Stimulated activated memory B cell treated with anti-CD40 and anti-IgM and Interleukin-4, amounts not matched to agents 10 μg/mL and 1 μg/mL and 100 μg/mL, for 72 hours (primary cell): ENCODE measurements at places on chromosomes 13 and 19.
A peak's percentile ranks its signal among the peaks of the same experiment; 100 is the strongest.

- peak; percentile 82 for ATAC-seq
Observed at GRCh38 chr13:19601749-19602725, 31.4 kb upstream of the MPHOSPH8 start.

- no peak for ATAC-seq
Observed at GRCh38 chr19:10201176-10201575, 6.4 kb upstream of the DNMT1 start.

DNA sequence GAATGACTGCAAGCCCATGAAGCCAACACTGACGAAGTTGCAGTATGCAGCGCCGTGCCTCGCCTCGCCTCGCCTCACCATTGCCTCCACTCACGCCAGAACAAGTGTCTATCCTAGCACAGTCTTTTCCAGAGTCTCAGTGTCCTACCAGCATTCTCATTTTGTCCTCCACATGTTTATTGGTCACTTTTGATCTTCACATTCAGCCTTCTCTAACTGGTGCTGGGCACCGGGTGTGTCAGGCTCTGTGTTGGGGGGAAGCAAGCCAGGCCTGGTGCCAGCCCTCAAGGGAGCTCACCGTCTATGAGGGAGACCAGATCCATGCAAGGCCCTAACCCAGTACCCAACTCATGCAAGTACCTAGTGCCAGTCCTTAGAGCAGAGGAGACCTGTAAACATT lies 69.7 kb upstream of the GPR183 start:
- ATAC-seq, result no peak

DNA sequence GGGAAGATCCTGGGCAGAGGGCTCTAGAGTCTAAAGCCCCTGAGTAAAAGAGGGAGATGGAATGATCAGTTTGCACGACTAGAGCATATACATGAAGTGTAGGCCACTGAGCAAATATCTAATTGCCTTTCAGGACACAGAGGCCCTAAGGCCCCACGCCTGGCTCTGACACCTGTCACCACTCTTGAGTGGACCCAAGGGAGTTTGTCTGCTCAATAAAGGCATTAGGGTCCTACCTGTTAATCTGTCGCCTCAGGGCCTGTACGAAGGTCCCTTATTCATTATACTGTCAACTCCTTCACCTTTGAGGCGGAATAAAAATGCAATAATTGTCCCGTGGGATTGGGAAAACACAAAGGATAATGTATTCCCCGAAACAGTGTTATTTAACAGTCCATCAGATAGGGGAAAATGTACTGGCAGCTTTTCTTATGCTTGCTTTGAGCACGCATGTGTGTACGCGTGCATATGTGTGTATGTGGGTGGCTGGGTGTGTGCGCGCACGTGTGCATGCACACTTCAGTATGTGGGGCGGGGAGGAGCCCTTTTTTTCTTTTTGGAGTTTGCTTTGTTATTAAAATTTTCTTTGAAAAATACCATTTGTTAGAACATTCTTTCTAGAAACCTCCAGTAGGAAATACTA lies 161.8 kb upstream of the SERP2 start:
- no peak for ATAC-seq

- no peak for ATAC-seq
Observed at GRCh38 chr13:51806566-51806965, 2.6 kb upstream of the DHRS12 start.

DNA sequence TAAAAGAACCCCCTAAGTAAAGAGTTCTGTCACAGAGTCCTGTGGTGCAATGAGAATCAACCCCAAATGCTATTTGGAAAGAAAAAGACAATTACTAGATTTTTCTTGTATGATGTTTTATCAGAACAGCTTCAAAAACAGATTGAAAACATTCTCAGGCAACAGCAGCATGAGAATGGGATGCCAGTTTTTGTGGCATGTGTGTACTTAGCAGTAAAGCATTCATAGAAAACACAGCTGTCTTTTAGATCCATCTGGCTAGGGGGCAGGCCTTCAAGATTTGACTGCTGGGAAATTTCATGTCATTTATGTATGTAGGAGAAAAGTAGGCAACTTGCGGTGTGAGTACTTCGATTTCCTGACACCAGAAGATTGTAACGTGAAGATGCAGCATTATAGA lies 170.5 kb upstream of the HTR2A start:
- ATAC-seq, result no peak

DNA sequence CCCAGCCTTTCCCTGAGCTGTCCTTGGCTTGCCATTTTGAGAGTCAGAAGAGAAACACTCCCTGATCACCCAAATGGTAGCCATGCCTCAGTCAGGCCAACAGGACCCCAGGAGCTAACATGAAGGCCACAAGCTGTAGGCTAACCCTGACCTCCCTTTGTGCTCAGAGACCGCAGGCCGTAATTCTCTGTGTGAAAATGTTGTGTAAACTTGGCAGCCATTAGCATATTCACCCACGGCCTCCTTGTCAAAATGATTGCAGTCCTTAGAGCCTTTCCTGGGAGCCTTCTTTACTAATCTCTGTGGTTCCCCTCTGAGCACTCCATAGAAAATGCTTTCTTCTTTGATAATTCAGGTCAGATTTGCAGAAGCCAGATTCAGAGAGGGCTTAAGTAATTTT lies 418.9 kb downstream of the COG6 start:
- no peak for ATAC-seq

DNA sequence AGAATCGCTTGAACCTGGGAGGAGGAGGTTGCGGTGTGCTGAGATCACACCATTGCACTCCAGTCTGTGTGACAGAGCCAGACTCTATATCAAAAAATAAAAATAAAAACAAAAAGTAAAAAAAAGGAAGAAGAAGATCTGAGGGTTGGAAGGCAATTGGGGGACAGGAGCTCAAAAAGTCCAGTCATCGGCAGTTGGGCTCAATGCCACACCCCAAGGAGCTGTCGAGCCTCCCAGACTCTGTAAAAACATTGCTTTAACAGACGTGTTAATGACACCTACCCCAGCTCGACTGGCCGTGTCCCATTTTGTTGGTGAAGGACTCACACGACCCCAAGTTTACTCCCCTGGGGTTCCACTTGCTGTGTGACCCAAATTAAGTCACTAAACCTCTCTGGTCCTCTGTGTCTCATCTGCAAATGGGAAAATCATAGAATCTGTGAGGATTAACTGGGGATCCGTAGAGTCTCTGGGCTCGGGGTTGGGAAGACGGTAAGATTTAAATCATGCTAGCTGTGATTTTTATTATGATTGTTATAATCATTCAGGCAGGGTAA lies 7.0 kb downstream of the GNA15 start:
- ATAC-seq, result no peak

DNA sequence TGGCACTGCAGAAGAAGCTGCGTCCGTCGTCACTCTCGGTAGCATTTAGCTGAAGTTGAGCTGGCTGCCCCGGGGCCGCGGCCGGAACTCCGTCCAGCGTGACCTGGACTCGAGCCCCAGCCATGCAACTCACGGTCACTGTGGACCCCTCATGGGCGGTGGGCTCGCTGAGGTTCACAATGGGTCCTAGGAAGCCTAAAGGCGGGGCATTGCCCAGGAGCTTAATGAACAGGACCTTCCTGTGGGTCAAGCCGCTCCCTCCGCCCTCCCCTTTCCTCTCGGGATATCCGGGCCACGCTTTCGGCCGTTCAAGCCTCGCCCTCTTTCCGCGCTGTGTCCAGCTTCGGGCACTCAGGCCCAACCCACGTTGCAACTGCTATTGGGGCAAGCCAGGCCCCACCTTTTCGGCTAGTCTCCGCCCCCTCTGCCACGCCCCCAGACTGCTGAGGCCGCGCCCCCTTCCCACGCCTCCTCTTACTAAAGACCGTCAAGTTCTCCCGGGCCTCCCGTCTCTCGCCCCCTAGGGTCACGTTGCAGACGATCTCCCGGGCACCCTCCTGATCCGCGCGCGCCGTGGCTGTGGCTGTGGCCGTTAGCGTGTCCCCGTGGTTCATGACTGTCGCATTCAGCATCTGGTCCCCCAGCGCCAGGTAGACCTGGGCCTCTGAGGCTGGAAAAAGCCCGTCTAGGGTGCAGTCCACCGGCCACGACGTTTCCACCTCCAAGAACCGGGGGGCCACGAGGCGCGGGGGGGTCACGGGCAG lies 1.4 kb upstream of the RAVER1 start:
- no peak for ATAC-seq

- ATAC-seq, result peak; percentile 53
Observed at GRCh38 chr19:48490981-48491792, 20.4 kb downstream of the LMTK3 start.

GRCh38 chr13:65339241-65339640 lies 1890.9 kb downstream of the PCDH9 start:
- ATAC-seq, result no peak

- no peak for ATAC-seq
Observed at GRCh38 chr13:69828527-69828926, 279.1 kb upstream of the ATXN8OS start.

DNA sequence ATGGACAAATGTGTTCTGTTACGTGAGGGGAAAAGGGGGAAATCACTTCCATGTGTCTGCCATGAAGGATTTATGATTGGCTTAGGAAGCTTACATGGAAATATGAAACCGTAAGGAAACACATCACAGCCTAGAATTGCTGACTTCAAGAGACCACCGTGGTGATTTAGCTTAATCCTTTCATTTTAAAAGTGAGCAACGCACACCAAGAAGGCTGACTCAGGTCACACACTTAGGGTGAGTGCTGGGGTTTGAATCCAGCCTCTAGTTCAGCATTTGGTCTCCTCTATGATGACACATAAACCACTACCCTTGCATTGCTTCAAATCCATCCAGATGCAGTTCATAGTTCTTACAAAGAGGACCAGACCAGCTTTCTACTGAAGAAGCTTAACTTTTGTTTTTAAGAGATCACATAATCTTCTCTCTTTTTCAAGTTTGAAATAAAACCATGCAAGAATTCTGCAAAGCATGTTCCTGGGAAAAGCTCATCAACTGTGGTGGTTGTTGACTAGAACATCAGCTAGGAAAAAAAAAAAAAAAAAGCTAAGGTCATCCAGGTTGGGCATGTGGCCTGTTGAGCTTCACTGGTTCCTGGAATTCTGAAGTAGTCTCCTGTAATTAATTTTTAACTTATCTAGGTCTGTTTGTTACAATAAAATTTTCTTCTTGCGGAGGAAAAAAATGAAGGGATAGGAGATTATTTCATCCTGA lies 60.2 kb upstream of the KL start:
- no peak for ATAC-seq

DNA sequence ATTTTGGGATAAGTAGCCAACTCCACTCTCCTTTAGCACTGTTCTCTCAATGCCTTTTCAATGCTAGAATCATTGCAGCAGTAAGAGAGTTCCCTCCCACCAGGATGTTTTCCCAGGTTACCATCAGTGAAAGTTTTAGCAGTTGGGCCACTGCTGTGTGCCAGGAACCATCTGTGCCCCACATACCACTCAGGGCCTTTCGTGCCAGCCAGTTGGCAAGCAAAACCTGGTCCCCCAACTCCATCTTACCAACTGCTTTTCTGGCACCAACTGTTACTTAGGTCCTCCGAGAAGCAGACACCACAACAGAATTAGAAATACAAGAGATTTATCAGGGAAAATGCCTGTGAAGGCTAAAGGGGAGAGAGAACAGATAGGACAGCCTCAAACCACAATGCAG lies 533.4 kb upstream of the NBEA start:
- no peak for ATAC-seq

DNA sequence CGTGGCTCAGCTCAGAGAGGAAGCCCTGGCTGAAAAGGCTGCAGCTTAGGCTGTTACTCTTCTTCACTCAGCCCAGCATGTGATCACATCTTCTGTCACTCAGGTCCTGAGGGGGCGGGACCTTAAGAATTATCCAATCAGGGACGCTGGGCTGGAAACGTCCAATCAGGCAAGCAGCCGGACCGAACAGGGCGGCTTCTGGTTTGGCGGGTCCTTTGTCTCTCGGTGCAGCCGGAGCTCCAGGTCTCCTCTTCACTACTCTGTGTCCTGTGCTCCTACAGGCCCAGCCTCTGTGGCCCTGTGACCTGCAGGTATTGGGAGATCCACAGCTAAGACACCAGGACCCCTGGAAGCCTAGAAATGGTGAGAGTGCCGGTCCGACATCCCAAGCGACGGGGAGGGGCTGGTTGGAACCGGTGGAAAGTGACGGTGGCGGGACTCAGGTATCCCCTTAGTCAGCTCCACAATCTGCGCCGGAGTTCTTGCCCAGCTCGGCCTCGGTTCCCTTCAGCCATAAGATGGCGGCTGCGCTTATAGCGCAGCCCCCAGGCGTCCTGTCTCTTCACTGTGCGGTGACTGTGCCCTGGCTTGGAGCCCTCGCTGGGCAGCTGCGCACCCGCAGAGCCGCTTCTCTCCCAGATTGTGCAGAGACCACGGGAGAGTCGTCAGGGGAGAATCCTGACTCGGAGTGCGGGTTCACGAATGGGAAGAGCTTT lies at the start of gene ZNF93:
ZNF93 (plus strand) TSS at position 218 of the 716 bp plus-strand sequence; CDS start at position 361, 143 bp downstream.
- peak; percentile 98 for ATAC-seq

GRCh38 chr13:63843766-63844699 lies 2428.4 kb upstream of the PCDH20 start:
- peak; percentile 42 for ATAC-seq
